Left renal pelvis (tissue), 4 donors: ENCODE measurements at places on chromosomes 2 and 18.
A peak's percentile ranks its signal among the peaks of the same experiment; 100 is the strongest.

DNA sequence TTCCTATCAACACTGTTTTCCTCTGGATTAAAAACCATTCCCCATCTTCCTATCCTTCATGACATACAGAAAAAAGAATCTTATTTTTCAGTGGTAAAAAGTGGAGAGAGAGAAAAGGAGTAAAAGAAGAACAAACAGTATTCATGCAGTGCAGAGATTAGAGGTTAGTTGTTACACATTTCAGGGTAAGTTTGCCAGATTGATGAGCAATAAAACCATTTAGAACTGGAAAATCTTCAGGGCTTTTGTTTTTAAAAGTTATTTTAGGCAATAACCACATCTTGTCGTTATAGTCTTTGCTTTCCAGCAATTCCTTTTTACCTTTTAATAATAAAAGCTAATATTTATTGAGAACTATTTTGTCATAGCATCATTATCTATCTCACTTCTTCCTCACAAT lies 104.5 kb downstream of the GPD2 start:
- DNase-seq = no peak

DNA sequence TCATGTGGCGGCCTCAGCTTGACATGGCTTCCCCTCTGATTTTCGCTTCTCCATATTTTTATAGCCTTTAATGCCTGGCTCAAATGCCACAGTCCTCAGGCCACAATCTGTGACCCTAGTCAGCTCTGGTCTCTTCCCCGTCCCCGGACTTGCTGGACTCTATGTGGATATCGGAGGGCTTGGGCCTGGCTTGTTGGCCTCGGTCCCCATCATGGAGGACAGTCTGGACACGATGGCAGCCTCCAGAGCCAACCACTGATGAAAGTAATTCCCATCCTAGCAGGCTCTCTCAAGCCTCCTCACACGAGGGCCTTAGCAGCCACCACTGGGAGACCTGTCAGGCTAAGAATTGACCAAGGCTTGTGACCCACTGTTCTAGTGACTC lies 61.6 kb downstream of the LPIN1 start:
- no peak for DNase-seq

- DNase-seq = no peak
Measured at GRCh38 chr2:84686783-84687476, 170.6 kb downstream of the DNAH6 start.

DNA sequence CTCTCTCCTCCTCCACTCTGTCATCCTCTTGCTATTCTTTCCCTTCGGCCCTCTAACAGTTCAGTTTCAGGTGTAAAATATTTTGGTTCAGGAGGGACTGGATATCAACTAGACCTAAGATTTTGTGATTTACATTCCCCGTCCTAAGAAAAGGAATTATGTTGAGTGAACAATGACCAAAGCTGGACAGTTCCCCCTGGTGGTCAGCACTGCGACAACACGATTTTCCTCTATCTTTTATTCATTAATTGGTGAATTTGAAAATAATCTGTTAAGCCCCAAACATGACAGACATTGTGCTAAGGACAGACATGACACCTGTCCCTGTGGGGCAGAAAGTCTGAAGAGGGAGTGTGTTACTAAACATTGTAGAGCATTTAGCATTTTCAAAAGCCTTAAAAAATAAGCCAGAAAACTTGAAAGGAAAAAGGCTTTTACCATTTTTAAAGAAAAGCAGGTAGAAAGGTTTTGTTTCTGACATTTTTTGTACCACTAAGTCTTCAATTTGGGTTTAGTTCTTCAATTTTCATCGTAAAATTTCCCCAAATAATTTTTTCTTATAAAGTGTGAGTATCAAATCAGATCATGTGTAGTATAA lies 28.4 kb upstream of the GTF2A1L start:
- DNase-seq = no peak

- no peak for DNase-seq
Measured at GRCh38 chr2:112542984-112543661, 858 bp downstream of the POLR1B start.

DNA sequence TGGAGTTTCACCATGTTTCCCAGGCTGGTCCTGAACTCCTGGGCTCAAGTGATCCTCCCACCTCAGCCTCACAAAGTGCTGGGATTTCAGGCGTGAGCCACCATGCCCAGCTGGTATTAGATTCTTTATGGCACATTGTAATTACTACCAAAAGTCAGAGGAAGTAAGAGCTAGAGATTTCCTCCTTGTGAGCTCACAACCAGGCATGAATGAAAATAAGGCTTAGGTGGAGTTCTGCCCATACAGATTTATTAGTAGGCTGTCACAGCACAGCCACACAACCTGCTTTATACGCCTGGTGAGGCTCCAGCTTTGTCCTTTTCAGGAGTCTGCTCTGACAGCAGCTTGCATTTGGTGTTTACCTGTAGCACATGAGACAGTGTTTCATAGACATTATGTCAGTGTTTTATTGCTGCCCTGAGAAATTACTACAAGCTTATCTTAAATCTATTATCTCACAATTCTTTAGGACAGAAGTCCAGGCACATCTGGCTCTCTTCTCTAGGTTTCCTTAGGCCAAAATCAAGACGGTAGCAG lies 156.6 kb downstream of the TANC1 start:
- no peak for DNase-seq

- no peak for DNase-seq
Measured at GRCh38 chr2:239418918-239419317, 18.1 kb upstream of the HDAC4 start.

- DNase-seq = no peak
Measured at GRCh38 chr2:19796035-19796695, 105.6 kb downstream of the TTC32 start.

DNA sequence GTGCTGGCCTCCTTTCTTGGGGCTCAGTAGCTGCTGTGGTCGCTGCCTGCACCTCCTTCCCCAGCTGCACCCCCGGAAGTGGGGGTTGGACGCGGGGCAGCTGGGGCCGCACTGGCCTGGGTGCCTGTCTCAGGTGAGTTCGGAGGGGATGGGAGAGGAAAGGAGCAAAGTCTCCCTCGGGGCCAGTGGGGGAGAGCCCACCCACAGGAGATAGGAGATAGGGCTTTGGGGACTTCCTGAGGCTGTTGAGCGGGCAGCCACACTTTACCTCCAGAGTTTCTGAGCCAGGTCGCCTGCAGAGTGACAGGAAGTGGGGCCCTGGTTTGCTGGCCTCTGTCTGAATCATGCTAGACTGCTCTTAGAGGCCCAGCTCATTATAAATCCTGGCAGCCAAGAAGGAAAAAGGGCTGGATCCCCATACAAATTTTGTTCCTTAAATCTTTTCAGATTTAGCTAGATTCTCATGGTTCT lies 8.1 kb downstream of the MBP start:
- no peak for DNase-seq

DNA sequence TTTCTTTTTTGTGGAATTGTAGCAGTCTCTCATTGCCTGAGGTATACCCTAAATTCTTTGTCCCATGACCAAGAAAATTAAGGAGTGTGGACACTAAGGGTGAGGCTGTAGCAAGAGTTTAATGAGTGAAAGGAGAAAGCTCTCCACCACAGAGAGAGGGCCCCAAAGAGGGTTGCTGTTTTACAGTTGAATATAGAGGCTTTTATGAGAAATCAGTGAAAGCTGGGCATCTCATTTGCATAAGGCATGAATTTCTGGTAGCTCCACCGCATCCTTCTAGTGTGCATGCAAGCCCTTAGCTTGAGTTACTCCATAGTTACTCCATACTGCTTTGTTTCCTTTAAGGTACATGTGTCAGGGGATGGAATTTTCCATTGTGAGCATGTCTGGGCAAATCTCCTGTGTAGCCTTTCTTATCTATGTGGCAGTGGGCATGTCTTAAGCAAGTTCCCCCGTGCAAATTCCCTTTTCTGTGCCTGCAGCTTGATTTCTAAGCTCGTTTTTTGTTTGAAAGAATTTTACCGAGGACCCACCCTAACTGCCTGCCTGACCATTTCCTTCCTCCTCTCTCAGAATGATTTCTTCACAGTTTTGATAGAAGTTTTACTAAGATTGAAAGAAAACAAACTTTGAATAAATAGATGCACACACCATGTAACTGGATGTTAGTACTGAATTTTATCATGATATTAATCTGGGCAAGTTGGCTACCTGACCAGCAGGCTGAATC lies 218.9 kb downstream of the PARD3B start:
- no peak for DNase-seq

- no peak for DNase-seq
Measured at GRCh38 chr2:128155970-128156369, 65.0 kb downstream of the UGGT1 start.

- DNase-seq = no peak
Measured at GRCh38 chr2:27572439-27572838, 10.4 kb upstream of the ZNF512 start.

GRCh38 chr2:120132691-120133090 lies 90.5 kb downstream of the TMEM185B start:
- no peak for DNase-seq

- no peak for DNase-seq
Measured at GRCh38 chr2:144801766-144802165, 281.8 kb upstream of the ZEB2 start.

- DNase-seq = peak; percentile 27
Measured at GRCh38 chr2:188524519-188525113, 232.9 kb downstream of the GULP1 start.

DNA sequence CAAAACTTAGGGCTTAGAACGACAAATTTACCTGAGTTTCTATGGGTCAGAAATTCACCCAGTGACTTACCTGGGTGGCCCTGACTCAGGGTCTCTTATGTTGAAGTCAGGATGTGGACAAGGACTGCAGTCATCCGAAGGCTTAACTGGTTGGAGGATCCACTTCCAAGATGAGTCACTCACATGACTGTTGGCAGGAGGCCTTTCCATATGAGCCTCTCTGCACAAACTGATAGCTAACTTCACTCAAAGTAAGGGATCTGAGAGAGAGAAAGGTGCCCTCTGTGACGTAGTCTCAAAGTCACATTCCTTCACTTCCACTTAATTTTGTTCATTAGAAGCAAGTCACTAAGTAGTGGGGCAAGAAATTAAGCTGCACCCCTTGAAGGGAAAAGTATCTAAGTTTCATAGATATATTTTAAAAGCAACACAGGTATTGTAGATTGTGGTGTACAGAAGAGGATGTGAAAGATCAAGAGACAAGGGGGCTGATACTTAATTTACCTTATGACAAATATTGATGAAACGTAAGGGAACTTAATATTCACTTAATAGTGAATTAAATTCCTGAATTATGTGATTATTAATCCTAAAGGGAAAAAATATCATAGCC lies 48.4 kb downstream of the TANK start:
- no peak for DNase-seq

DNA sequence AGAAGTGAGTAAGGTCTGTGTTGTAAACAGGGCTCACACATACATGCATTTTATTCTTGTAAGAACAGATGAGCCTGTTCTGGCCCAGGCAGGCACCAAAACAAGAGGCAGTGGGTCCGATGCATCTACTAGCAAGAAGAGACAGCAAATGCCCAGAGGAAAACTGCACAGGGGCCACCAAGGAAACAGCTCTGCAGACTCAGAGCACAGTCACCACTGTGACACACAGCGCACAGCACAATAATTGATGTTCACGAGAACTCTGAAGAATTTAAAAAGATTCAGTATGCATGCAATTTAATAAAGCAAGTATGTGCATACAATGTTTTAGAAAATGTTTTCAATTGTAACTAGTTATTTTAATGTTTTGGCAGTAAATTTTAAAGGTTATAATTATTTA lies 24.8 kb downstream of the LONRF2 start:
- no peak for DNase-seq

GRCh38 chr2:138107288-138107687 lies 143.0 kb downstream of the HNMT start:
- DNase-seq = no peak

DNA sequence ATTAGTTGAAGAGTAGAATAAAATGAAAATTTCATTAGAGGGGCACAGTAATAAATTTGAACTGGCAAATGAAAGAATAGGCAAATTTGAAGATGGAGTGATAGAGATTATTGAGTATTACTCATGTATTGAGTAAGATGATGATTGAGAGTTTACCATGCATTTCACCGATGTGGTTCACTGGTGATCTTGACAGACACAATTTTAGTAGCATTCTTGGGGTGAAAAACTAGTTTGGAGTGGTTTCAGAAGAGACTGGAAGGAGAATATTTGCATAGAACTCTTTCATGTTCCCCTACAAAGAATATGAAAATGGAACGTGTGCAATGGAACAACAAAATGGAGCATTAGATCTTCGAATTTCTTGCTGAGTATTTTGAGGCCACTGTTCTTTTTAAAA lies 121.4 kb downstream of the ASXL3 start:
- no peak for DNase-seq

DNA sequence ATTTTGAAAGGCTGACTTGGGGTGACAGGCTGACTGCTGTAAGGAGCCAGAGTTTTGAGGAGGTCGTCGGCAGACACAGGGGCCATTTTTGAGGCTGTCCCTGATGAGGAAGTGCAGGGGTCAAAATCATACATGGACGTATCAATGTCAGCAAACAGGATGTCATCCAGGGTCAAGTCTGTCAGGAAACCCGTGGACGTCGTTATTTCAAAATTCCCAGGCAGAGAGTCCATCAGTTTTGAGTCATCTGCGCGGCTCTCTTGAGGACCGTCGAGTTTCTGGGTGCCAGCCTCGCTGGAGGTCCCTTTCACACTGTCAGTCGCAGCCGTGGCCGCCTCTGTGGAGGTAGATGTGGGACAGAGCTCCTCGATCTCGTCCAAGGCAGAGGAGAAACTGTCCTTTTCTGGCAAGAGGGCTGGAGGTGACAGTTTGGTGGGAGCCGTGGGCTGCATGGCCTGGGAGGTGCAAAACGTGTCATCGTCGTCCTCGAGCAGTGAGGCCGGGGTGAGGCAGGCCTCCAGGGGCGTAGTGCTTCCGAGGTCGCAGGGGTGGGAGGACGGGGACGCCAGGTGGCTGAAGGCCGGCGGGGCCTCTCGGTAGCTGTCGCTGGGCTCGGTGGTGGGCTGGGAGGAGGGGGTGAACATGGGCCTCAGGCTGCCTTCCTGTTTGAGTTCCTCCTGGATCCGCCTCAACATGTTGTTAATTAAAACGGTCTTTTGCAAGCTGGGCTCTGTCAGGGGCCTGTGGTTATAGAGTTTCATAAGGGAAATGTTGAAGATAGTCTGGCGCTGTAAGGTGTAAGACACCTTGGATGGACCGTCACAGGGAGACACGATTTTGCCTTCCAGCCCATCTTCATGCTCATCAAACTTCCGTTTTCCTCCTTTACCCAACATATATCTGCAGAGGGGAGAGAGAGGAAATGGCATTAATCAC lies 17.5 kb downstream of the SERTAD2 start:
- DNase-seq = no peak

- DNase-seq = no peak
Measured at GRCh38 chr2:26273501-26273900, 28.8 kb downstream of the HADHB start.

DNA sequence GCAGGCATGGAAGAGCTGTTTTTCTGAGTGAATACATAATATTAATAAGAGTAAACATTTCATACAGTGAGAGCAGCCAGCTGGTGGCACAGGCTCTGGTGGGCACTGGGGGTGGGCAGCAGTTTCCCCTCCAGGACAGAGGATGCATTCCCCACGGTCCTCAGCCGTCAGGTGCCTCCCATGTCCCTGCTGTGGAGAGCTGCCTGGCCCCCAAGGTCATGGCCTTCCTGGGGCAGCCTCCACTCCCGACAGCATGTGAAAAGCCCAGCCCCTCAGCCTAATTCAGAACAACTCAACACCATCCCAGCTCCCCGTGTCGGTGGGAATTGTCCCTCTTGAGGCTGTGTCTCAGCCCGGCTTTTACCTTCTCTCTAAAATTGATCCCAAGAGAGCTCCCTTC lies 147.4 kb downstream of the GALR1 start:
- DNase-seq = no peak

GRCh38 chr2:80300346-80300745 lies 4.2 kb downstream of the LRRTM1 start:
- DNase-seq = no peak
